ENCODE measurements at places on chromosomes 11 and 22.

GRCh38 chr11:65288706-65289536, 25.7 kb upstream of the CDC42EP2 start:
- peak; percentile 78 for DNase-seq

DNA sequence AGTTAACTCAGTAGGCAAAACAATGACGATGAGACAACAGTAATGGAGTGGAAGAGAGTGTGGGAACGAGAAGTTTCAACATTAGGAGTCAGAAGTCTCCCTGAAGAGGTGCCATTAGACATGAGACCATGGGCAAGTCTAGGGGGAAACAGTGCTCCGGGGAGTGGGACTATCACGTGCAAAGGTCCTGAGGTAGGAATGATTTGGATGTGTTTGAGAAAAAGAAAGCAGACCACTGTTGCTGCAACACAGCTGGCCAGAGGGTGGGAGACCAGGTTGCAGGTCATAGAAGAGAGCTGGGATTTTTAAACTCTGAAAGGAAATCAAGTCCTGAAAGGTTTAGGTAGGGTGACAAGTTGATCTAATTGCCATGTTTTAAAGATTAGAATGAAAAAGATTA, 63.0 kb downstream of the NAV2 start:
- DNase-seq, result no peak

DNA sequence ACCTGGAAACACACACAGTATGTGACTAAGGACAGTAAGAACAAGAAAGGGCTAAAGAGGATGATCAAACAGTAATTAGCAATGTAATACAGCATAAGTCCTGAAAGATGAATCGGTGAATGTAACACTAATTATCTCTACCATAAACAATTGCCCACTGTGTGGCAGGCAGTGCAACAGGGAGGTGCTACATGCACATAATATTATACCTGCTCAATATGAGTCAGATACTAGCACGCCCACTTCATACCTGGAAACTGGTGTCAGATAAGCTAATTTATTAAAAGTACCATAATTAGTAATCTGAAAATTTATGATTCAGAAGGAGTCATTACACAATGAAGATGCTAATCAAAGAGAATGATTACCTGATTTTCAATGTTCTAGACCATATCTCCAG, 14.9 kb downstream of the CASP12 start:
- no peak for DNase-seq

- DNase-seq, result peak; percentile 63
These were observed 762 bp upstream of the CCDC134 start for GRCh38 chr22:41799486-41800347.

DNA sequence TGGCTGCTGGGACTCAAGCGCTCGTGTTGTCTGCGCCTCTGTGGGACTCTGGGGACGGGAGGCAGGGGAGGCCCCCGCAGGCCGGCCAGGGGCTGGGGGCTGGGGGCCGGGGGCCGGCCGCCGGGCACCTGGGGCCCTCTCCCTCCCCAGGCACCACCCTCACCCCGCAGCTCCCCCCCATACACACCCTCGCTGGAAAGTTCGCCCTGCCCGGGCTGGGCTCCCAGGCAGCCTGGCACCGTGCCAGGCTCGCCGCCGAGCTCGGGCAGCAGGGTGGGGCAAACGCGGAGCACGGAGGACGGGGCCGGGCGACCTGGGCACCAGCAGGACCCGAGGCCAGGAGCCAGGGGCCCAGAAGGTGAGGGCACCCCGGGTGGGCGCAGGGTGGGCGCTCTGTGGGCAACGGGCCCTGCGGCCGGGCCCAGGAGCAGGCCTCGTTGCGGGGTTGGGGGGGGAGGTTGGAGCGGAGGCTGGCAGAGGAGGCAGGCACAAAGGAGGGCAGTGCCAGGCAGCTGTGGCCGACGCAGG, 76.7 kb upstream of the WNT7B start:
- peak; percentile 79 for DNase-seq

- peak; percentile 6 for DNase-seq
These were observed 95.6 kb downstream of the CTTN start for GRCh38 chr11:70493891-70494290.

DNA sequence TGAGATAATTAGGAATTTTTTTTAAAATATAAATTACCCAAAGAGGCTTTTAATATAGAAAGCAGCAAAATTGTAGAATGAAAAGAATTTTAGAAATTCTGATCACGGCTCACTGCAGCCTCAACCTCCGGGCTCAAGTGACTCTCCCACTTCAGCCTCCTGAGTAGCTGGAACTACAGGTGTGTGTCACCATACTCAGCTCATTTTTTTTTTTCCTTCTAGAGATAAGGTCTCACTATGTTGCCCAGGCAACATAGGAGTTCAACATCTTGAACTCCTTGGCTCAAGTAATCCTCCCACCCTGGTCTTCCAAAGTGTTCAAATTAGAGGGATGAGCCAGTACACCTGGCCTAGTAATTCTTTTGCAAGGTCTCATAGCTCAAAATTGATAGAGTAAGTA, 76.7 kb downstream of the ATG16L2 start:
- DNase-seq, result no peak

- DNase-seq, result no peak
These were observed 24.3 kb upstream of the GLYATL1 start for GRCh38 chr11:58914821-58915543.

DNA sequence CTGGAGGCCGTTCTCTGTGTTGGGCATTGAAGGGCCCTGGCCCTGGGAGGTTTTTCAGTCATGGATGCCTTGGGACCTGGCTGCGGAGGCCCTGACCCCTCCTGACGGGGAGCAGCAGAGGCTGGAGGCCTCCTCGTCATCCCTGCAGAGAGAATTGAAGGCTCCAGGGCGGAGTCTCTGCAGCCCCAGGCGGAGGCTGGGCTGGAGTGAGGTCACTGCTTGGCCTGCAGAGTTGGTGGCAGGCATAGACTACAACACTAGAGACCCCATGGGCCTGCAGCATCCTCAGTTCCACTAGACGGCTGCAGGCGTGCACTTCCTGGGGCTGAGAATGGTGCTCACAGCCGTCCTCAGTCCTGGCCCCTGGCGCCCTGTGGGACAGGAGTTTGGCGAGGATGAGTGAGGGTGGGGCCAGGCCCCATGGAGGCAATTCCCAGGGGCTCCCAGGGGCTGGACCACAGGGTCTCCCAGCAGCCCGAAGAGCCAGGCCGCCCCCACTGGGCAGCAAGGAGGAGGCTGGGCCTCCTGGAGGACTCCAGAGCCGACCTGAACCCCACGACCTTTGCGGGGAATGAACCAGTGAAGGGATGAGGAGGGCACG, 1194.9 kb downstream of the BRD1 start:
- DNase-seq, result no peak

DNA sequence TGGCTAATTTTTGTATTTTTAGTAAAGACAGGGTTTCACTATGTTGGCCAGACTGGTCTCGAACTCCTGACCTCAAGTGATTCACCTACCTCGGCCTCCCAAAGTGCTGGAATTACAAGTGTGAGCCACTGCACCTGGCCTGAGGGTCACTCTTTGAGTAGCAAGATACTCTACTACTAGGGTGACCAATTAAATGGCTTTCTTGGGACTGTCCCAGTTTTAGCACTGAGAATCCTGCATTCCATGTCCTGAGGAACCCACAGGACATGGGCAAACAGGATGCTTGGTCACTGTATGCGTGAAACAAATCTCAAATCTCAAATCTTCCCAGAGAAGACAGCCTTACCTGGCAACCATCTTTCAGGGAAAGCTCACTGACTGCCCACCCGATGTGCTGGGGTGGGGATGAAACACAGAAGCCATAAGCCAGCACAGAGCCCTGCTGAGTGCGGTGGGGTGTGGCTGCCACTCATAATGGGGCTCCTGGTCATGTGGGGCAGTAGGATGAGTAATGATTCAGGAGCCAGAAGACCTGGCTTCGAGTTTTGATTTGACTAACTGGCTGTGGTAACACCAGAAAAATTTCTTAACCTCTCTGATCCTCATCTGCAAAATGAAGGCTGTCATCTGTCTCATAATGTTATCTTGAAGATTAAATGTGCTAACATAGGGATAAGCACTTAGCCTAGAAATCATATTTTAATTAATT, 11.5 kb downstream of the CLMP start:
- DNase-seq, result no peak

DNA sequence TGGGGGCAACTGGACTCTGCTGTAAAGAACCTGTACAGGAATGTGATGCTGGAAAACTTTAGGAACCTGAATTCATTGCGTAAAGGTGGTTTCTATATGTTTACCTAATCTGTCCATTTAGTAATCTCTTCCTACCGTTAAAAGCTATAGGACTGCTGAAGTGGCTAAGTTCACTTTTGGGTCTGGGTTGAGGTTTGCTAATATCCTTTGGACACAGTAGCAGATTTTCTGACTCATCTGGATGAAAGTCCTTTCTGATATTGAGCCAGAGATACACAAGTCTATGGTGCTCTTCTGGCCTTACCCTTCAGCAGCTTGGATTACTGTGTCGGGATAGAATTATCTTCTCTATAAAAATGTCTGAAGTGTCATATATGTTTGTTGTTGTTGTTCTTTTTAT, 16.9 kb downstream of the ZNF215 start:
- DNase-seq, result no peak

DNA sequence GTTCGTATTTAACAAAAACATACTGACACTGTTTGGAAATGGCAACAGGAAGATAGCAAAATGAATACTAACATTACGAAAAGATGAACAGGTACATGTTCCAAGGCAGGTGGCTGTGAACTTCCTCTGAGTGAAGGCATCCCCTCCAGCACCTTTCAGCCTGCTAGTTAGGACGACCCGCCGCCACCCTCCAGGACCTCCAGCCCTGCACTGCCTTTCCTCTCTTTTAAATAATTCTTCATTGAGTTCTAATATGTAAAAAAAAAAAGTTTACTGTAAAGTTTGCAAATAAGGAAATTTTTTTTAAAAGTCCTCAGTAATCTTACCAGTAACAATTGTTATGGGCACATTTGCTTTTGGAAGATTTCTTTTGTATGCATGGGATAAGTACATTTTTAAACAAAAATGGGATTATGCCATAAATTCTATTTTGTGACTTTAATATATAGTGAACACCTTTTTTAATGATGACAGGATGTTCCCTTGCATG, 6.0 kb downstream of the NEAT1 start:
- no peak for DNase-seq

DNA sequence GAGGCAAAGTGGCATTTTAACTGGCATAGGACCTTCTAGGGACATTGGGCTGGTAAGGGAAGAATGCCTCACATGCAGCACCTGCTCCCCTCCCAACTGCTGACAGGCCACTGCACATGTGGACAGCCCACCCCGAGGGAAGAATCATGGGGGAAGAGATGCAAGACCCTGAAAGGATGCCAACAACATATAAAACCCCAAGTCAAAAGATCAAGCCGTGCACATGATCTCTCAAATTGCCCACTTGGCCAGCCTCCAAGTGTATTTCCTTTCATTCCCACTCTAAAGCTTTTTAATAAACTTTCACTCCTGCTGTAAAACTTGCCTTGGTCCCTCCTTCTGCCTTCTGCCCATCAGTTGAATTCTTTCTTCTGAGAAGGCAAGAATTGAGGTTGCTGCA, 947.8 kb upstream of the CCDC90B start:
- DNase-seq, result peak; percentile 19

GRCh38 chr22:50182176-50183081, 3.3 kb upstream of the TRABD start:
- no peak for DNase-seq

GRCh38 chr11:67410369-67410831, 5.1 kb upstream of the CARNS1 start:
- DNase-seq, result no peak

GRCh38 chr11:68977781-68978625, 2.8 kb downstream of the MRGPRD start:
- no peak for DNase-seq

Measured in right hindlimb (tissue), 1 donor.